Stimulated activated CD4-positive, alpha-beta T cell treated with anti-CD3 and anti-CD28 coated beads, Interleukin-2, amount 100 ng/mL, for 24 hours (primary cell): ENCODE measurements at places on chromosomes 6 and 20.

- no peak for DNase-seq
Observed at GRCh38 chr6:100057941-100058340, 63.9 kb upstream of the MCHR2 start.

GRCh38 chr6:14638906-14639761 lies 521.6 kb downstream of the CD83 start:
- DNase-seq: no peak

GRCh38 chr20:11981366-11981947 lies 63.8 kb downstream of the BTBD3 start:
- no peak for DNase-seq

DNA sequence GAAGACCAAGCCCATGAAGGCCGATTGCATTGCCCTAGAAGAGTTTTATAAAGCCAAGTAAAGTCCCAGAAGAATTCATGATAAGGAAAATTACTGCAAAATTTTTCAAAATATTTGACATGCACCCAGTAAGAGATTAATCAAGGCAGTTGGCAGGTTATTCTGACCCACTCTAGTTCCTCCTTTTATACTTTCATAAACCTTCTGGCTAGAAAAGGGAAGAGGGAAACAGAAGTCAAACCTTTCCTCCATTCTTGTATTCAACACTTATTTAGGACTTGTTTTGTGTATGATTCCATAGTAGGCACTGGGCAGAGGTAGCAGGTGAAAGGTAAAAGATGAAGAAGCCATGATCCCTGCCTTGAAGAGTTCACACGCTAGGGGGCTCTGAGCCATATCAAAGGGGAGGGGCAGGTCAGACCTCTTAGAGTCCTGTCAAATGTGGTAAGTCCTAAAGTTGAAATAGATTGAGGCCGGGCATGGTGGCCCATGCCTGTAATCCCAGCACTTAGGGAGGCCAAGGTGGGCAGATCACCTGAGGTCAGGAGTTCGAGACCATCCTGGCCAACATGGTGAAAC lies 85.4 kb downstream of the NDUFAF5 start:
- no peak for DNase-seq

DNA sequence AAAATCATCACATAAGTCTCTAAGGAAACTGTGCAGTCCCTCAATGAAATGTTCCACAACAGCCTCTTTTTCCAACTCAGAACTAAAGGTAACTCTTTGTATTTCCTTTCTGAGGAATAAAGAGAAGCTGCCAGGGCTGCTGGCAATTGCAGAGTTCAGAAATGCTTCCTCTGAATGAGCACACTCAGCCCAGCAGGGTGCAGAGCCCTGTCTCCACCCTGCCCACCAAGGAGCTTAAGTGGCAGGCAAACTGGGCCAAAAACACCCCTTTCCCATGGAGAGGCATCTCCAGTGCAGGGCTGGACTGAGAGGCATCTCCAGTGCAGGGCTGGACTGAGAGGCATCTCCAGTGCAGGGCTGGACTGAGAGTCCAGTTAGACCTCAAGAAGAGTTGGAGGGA lies 255.4 kb downstream of the GMPR start:
- DNase-seq: no peak

DNA sequence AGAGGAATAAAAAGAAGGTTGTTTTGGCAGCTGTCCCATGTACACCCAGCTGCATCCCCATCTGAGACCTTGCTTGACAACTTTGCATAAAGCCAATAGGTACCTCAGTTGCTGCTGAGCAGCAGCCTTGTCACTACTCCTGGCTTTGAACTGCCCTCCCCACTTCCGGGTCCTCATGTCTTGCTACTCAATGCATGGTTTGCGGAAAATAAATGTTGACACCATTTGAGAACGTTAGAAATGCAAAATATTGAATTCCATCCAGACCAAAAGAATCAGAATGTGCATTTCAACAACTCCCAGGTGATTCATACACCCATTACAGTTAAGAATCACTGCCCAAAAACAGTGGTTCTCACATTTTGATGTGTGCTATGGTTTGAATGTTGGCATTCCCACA lies 32.9 kb downstream of the GPX5 start:
- no peak for DNase-seq

DNA sequence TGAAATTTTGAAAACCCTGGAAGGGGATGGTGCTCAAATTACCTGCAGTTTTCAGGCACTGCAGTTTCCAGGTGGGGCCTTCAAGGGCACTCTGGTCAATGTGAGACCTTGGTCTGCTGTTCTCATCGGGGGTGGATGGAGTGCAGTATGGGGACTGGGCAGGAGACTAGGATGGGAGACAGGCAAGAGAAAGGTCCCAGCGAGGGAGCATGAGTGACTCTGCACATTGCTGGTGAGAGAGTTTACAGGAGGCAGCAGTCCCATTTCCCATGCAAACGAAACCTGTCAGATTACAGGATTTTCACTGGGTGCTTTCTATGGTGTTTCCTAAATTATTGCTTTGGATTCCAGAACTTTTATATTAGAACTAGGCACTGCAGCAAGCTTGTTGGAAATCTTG lies 73.5 kb upstream of the DTNBP1 start:
- DNase-seq: no peak

DNA sequence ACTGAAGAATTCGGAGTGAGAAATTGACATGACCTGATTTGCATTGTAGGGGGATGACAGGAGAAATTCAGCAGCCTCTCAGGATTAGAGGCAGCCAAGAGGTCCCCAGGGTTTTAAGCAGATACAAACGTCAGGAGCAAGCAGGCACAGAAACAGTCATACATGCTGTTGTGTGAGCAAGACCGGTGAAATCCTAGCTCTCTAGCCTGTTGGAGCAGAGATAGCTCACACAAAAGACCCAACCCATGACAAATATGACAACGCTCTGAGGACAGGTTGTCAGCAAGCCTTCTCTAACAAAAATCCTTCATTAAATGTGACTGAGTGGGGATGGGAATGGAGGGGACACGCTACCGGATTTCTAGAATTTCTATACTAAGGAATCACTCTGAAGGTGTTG lies 23.0 kb upstream of the AKAP12 start:
- no peak for DNase-seq

- no peak for DNase-seq
Observed at GRCh38 chr20:50592282-50593004, 82.3 kb downstream of the PTPN1 start.

DNA sequence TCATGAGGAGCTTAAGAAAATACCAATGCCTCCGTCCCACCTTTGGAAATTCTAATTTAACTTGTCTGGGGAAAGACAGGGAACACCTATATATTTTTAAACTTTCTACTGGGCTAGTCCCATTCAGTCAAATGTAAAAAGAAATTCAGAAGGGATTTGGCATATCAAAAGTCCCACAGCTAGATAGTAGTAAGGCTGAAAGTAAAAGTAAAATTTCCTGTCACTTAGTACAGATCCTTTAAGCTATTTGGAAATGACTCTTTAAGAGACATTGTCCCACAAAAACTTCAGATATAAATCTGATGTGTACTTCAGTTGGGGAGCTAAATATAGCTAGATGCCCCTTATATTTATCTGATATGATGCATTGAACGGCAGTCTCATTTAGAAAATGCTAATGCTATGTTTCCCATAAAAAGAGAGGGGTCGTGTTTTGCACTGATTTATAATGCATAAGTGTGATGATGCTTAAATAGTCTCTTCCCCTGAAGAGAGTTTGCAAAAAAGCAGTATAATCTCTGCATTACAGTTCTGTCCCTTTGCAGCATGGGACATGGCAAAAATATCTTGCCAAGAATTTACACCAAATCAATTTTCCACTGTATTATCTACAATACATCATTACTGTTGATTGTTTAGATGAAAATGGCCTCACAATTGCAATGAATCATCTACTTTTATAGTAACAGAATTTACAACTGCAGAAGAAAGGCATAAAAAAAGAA lies 860.8 kb upstream of the MAP3K7 start:
- no peak for DNase-seq

- no peak for DNase-seq
Observed at GRCh38 chr6:163646866-163647265, 232.3 kb downstream of the QKI start.
